ENCODE measurements at places on chromosomes 3 and 15.

DNA sequence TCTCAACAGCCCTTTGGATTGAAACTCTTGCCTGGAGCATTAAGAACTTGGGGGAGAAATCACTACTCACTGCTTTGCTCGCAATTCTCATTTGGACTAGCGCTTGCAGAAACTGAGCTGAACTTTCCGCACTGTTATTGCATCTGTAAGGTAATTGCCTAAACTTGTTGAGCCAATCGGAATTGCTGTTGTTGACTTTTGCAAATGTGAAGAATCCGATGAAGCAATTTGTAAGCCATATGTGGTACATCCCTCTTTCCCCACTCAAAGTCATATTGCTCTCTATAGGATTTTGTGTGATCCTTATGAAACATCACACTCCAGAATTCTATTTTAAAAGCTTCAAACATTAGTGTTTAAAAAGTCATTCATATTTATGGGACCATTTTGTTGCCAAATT, 191.7 kb upstream of the GBE1 start:
- DNase-seq, result no peak

GRCh38 chr15:78565951-78566774, 843 bp downstream of the CHRNA5 start:
- peak; percentile 40 for DNase-seq

GRCh38 chr15:90482124-90483011, 47.4 kb upstream of the CRTC3 start:
- DNase-seq, result peak; percentile 67

GRCh38 chr15:69808756-69809155, 289.0 kb downstream of the TLE3 start:
- peak; percentile 18 for DNase-seq

DNA sequence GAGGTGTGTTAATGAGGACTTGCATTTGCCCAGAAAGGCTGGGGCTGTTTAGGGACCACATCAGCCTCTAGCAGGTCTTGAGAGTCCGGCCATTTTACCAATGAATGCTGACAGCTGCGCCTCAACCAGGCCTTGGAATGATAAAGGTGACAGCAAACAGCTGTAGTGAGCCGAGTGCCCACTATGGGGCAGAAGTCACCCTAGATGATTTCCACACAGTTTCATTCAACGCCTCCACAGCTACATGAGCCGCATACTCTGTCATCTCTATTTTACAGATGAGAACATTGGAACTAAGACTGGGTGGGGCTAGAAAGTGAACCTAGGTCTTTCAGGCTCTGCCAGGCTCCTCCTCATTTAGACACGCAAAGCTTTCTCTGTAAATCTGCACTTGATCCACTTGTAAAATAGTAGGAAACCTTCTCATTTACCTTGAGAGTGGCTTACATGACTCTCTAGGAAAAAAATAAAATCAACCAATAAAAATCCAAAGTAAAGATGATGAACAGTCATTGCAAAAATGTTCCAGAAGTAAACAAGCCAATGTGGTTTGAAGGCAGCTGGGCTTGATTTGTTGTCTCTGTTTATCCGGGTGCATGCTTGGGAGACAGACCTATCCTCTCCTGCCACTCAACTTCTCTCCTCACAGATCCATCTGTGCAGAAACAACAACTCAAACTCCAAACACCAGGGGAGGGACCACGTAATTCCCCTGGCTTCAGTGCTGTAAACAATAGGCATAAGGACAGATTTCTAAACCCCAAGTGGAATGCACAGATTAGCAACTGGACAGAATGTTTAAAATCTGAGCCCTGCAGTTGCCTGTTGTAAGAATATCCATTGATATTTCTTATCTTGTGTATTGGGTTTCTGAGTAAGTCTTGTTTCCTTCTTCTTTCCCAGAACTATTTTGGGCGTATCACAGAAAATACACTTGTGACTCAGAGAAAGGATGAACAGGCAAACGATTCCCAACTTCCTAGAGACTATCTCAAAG, 31.5 kb upstream of the LDHAL6B start:
- peak; percentile 90 for DNase-seq

DNA sequence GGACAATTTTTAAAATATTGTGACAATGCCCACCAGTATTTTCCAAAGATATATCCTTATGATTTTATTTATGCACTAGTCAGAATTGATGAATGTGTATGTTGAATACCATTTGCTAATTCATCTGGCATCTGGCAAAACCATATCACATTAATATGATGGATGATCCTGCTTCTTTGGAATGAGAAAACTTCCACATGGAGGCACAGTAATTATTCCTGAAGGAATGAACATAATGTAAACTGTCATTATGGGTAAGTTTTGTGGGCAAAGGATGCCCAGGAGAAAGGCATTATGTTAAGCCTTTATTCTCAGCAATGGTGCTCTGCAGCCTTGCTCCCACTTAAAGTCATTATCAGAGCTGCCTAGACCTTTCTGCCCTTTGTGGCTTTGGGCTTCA, 113.0 kb upstream of the MME start:
- DNase-seq, result no peak

DNA sequence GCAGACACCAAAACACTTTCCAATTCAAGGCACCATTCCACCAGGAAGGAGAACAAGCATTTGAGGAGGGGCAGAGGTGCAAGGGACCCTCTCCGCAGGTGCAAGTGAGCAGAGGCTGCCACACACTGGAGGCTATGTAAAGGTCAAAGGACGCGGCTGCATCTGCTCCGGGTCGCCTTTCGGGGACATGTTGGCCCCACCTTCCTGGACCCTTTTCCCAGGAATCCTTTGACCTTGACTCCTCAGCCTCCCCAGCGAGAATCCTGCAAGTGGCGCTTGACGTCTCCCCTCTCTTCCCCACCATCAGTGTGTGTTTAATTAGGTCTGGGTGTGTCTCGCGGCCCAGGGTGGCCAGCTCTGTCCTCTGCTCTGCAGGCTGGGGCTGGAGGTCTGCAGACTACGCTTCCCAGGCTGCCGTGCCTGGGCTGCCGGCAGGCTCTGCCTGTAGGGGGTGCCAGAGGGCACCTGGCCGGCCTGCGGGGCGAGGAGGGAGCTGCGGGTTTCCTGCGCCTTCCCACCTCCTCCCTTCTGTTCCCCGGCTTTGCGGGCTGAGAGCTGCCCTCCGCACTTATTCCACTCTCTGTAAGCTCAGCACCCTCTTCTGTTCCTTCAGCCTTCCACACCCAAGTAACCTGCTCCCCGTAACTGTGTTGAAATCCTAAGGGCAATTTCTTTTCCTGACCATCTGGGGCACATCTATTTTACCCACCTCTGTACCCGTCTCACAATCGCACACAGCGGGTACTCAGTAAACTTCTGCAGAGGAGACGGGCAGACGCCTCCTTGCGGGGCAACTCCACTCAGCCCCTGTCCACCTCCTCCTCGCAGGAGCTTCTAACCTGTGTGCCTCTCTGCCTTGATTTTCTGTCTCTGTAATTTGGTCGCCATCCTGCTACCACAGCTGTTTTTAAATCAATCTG, 129.8 kb downstream of the NSMCE3 start:
- DNase-seq, result peak; percentile 62

GRCh38 chr15:51575775-51576174, 46.8 kb downstream of the DMXL2 start:
- no peak for DNase-seq

GRCh38 chr3:168117853-168118313, 22.2 kb upstream of the GOLIM4 start:
- peak; percentile 80 for DNase-seq
